ENCODE measurements at places on chromosomes 2 and 18. TPM values are rescaled to one million over a fixed set of nuclear protein-coding genes. Genes with fewer than 3 reads are reported as not detected.
A peak's percentile ranks its signal among the peaks of the same experiment; 100 is the strongest.

DNA sequence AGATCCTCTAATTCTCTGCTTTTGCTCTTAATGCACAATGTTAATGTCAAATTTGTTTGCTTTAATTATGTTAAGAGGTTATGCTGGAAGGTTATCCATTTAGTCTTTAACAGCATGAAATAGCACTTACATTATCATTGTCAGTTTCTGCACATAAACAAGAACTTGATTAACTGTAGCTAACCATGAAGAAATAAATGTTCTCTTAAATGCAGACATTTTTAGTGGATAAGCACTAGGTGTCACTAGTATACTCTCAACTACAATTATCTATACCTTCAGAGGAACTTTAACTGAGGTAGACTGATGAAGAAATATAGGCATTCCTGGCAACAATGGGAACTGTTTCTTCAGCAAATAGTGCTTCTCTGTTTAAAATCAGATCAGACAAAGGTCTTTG lies 178.8 kb upstream of the CHST9 start:
- no peak for DNase-seq

DNA sequence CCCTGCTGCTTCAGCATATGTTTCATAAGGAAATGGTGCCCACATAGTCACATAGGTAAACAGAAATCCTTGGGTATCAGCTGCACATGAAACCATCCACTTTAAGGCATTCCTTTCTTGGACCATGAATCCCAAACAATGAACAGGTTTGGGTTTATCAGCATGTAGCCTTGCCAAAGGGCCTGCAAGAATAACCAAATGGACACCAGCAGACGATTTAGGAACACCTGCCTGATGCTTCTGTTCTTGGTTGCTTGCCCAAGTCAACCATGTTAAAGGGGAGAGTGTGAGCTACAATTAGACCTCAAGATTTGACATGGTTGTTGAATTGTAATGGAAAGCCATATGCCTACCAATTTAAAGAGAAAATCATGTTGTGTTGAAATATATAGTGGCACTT lies 1342.7 kb upstream of the PIK3C3 start:
- DNase-seq = no peak

GRCh38 chr2:70978341-70979179 lies at the start of gene ANKRD53:
ANKRD53 (plus strand) TSS chr2:70978630; CDS start chr2:70978646, 16 bp downstream.
- DNase-seq = no peak

GRCh38 chr2:100818606-100819369 lies 1.2 kb upstream of the NPAS2 start:
- DNase-seq = peak; percentile 72

DNA sequence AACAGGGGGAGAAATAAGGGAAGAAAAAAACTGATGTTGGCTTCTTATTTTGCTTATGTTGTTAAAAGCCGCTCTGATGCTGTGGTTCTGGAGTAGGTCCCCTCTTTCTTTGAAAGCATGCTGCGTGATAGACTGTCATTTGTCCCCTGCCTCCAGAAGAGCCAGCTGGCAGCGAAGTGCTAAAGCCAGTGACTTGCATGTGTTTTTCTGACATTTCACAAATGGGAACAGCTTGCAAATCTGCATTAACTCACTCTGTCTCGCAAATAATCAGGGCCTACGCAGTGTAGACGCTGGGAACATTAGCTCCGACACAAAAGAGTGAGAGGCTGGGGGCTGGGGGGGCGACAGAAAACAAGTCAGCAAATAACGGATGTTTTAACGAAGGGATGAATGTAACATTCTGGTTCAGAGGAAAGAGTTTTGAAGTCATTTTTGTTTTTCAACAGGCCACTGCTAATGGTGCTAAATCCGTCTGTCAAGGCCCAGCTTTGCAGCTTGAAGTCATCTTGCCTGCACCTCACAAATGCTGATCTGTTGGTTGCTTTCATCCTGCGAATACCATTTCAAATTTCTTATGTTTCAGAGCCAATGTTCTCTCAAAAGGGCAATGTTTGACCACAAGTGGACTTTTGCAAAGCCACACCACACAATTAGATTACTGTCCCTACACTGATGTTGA lies 68.8 kb upstream of the PIK3C3 start:
- no peak for DNase-seq

DNA sequence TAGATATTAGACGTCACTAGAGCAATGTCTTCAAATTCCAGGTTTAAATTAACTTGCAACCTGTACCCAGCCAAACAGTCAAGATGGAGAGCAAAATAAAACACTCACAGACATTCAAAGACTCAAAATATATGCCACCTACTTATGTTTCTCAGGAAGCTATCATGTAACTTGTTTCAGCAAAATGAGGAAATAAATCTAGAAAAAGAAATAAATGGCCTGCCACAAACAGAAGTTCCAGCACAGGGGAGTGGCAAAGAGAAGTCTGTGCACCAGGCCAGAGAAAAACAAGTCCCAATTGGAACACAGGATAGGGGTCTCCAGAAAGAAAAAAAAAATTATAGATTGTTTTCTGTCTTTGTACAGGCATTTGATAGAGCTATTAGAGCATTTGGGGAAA lies 96.7 kb downstream of the LRP2 start:
- no peak for DNase-seq

- DNase-seq = no peak
These were observed 224.0 kb upstream of the LINC00305 start for GRCh38 chr18:64372850-64373249.

- DNase-seq = peak; percentile 2
These were observed 392.5 kb downstream of the FIGN start for GRCh38 chr2:163343316-163343715.

DNA sequence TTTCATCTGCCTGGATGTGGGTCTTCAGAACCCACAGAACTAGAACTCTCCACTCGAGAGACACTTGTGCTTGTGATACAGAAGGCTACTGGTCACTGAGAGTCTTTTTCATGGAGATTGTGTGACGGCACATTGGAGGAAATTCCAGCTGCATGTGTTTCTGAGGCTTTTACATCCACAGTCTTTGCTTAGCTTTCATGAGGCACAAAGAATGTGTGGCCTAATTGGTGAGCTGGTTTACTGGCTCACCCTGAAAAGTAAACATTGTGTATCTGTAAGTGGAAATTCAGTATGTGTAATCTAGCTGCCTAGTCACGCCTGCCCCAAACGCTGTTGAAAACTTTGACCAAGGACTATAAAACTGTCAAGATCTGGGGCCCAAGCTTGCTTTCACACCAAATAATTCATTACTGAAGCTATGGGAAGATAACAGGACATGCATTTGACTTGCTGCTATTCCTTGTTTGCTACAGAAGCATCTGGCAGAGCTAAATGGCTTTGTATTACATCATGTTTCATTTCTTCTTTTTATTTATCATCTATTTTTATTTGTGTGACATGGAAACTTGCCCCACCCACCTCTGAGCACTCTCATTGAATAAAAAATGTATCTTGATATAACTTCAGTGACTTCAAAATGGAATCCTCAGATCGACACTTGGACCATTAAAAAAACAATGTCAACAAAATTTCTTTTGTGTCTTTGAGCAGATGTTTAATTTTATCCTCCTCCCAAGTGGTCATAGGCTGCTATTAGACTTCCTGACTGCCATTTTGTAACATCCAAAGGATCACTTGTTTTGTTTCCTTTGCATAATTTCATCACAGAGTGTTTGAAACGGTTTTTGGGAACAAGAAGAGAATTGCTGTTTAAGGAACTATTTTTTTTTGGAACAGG lies 80.2 kb downstream of the EFEMP1 start:
- peak; percentile 99 for DNase-seq

DNA sequence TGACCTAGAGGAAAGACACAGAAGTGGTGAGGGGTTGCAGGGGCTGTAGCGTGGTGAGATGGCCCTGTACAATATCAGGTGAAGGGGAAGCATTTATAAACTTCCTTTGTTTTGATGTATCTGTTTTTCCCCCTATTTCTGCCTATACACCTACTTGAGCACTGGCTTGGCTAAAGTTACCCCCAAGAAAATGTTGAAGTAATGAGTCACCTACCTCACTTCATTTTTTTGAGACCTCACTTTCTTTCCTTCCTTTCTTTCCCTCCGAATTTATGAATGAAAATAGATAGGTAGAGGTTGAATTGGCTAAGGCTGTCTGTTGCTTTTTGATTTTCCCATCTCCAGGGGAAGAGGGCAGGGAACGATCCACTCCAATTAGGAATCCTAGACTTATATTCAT lies 231.1 kb upstream of the EPAS1 start:
- no peak for DNase-seq

DNA sequence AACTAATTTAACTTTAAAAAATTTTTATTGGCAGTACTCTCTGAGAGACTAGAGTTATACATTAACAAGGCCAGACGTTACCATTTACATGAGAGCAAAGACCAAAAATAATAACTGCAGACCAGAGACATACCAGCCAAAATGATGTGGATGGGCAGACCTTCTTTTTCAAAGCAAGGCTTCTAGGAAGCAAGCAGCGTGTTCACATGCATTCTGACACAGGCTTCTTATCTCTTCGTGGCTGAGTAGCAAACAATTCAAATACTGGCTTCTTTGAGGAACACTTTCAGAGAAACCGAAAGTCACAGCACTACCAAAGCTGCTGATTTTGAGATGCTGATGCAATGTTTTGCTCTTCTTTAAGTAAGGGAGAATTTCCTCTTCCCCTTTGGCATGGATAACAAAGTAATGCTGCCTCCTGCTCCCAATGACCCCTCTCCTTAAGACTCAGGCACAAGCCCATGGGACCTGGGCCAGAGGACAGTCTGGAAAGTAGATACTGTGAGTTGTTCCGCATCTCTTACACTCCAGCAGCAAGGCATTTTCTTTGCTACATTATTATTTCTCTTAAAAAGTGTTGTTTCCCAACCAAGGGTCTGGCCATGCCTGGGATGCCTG lies 181.9 kb downstream of the MREG start:
- peak; percentile 78 for DNase-seq

DNA sequence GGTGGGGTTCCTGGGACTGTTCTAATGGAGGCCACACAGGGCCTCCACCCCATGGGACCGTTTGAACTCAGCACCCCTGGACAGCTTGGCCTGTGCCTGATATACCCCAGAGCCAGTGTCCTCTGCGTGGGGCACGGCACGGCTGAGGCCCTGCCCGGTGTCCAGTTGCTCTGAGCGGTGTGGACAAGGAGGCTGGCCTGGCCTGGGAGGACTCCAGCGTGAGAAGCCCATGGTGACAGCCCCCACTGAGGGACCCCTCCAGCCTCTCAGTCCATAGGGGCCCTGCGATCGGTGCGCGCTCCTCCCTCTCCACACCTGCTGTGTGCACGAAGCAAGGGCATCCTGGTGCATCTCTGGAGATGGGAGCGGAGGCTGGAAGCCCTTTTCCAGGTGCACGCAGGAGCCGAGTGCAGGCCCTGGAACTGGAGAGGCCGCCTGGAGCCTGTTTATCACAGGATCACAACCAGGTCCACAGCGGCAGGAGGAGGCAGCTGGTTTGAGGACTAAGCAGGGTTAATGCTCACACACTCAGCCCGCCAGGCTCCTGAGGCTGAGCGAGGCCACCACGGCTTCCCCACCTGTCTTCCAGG lies 120.2 kb downstream of the PTGR3 start:
- DNase-seq = no peak

DNA sequence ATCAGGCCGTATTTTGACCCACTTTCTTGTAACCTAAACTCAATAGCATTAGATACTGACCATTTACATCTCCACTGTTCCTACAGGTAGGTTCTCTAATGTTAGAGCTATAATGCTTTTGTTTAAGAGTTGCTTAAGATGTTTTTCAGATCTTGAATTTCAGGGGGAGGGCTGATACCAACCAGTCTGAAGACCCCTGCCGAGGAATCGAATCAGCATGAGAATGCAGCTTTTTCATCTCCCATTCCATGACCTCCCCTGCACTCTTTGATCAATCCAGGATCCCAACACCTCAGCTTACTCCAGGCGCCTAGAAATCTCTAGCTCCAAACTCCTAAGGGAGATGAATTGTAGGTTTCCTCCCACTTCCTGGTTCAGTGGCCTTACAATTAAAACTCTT lies 120.5 kb upstream of the MC4R start:
- DNase-seq = no peak

DNA sequence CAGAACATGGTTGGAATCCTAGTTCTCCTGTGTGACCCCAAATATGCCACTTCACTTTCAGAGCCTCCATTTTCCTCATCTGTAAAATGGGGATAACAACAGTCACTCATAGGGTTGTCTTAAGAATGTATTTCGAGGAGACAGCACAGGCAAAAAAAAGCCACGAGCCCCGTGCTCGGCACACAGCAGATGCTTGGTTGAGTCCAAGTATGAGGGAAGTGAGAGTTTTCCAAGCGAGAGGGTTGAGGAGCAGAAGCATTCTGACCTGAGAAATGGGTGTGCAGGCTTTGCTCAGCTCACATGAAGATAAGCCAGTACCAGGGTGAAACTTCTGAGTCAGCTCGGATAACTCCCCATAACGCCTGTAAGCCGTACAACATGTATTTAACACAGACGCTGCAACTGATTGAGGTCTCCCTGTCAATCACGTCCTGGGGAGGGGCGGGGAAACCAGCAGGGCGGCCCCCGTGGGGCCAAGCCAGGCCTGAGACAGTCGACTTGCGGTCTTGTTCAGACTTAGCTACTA lies 23.0 kb upstream of the ODC1 start:
- DNase-seq = no peak

GRCh38 chr2:239751679-239752355 lies 273.3 kb downstream of the NDUFA10 start:
- no peak for DNase-seq

DNA sequence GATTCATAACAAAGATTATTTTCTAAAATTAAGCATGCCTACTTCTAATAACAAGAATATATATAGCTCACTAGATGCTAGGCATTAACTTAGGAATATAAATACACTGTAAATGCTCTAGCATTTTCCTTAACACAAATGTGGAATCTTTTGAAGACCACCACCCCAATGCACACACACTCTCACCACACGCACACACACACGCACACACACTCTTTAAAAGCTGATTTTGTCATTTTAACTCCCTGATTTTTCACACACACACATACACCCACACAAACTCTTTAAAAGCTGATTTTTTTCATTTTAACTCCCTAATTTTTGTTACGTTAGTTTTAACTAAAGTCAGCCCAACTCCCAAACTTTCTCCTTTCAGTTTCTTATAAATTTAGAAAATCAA lies 3.0 kb downstream of the COL5A2 start:
- DNase-seq = no peak

- DNase-seq = no peak
These were observed 418.5 kb upstream of the MAP2 start for GRCh38 chr2:209005371-209005770.

DNA sequence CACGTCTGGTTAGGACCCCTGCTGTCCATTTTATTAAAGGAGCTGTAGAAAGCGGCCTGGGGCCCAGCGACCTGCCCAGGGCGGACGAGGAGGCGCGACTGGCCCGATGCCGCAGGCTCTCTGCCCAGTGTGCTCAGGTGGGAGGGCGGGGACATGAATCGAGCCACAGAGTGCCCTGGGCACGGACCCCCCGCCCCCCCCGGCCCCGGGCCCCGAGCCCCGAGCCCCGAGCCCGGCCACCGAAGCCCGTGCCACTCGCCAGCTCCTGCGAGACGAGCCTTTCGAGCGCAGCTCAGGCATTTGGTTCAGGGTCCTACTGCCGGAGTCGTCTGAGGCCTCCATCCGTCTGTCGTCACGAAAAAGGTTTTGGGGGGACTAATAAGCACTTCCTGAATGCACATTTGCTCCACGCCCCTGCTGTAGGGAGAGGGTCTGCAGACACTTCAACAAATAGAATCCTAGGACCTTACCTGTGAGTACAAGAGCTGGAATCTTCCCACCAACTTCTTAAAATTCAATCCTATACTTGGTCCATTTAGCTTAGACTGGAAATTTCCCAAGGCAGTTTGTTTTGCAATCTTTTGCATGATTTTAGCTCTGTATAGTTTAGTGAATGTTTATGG lies 602 bp upstream of the ADAM17 start:
- peak; percentile 22 for DNase-seq

The DNAJC5G gene
- not detected for polyA plus RNA-seq

The C2orf15 gene
- not detected for polyA plus RNA-seq

The NTSR2 gene
- not detected for polyA plus RNA-seq

The TEKT4 gene
- polyA plus RNA-seq = not detected

The SPTBN1 gene
- polyA plus RNA-seq = 46.0 TPM

The DRC1 gene
- not detected for polyA plus RNA-seq

The SIX2 gene
- polyA plus RNA-seq = not detected
